K562 (cell line): ENCODE measurements at places on chromosomes 6 and 20. TPM values are rescaled to one million over a fixed set of nuclear protein-coding genes. Genes with fewer than 3 reads are reported as not detected.

Gene SPATS1
- total RNA-seq: not detected in 2 replicates

DNA sequence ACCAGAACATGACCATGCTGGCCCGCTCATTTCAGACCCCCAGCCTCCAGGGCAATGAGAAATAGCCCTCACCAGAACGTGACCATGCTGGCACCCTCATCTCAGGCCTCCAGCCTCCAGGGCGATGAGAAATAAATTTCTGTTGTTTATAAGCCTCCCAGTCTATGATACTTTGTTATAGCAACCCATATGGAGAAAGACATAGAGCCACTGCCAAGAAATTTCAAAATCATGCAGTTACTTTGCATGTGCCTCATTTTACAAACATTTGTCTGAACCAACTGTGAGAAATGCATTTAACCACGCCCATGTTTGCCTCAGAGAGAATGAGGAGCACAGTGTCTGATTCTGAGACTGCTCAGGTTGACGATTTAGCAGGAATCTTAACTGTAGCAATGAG lies 15.5 kb downstream of the CYP39A1 start:
- H3K4me1 ChIP-seq: no peaks in the 10 kb centered on the region
- H3K36me3 ChIP-seq: no peaks in the 10 kb centered on the region; the same call in 2 of the 3 replicates
- no peak overlapping the region for H3K4me3 ChIP-seq
- no peak for DNase-seq
- H3K27ac ChIP-seq: no peak overlapping the region

Gene CST5
- total RNA-seq: not detected in 2 replicates

Gene CCN6
- 0.47 TPM in 1 of 2 replicates, not detected in the other for total RNA-seq

GRCh38 chr6:140766999-140767398 lies 1365.7 kb upstream of the GJE1 start:
- no peak overlapping the region for H3K27ac ChIP-seq
- DNase-seq: no peak

DNA sequence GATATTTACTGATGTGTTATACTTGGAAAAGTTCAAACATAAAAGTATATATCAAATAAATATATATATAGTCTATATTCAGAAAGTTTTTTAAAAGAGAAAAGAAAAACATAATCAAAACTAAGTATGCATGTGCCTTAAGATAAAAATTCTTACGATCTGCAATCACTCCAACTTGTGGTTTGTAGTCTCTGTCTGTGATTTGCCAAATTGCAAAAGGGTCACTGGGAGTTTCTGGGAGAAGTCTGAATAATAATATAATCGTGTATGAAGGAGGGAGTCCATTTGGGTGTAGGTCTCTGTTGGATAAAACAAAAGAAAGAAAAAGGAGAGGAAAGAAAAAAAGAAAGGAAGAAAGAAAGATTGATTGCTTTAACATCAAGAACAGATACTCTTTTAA lies 92.4 kb downstream of the COL12A1 start:
- no peak for DNase-seq
- H3K27ac ChIP-seq: no peak overlapping the region
- no peaks in the 10 kb centered on the region for H3K36me3 ChIP-seq

GRCh38 chr20:46229478-46230105 lies 78.7 kb downstream of the CDH22 start:
- H3K4me3 ChIP-seq: no peak overlapping the region
- H3K27me3 ChIP-seq: peaks cover 17% of the 10 kb centered on the region
- H3K27ac ChIP-seq: no peak overlapping the region
- no peak for DNase-seq
- no peaks in the 10 kb centered on the region for H3K36me3 ChIP-seq
- no peaks in the 10 kb centered on the region; the same call in 2 of the 3 replicates for H3K4me1 ChIP-seq

Gene C6orf163
- 1.4 and 1.8 TPM in 2 replicates for total RNA-seq

DNA sequence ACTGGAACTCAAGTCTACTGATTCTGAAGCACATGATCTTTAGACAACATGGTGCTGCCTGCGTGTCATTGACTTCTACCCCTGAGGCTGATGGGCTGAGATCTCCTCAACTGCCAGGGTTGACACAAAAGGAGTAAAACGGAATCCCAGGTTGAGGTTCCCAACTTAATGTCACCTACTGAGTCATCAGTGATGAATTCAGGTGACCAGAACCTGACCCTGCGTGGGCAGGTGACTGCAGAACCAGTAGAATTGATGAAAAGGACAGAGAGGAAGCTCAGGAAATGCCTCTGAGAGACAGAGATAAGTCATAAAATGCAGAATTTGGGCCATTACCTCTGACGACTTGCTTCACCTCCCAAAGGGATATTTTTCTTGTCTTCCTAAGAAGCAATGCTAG lies 7.7 kb upstream of the KIZ start:
- no peak overlapping the region for H3K27ac ChIP-seq
- H3K4me1 ChIP-seq: no peaks in the 10 kb centered on the region; the same call in 2 of the 3 replicates
- no peak overlapping the region for H3K4me3 ChIP-seq
- no peaks in the 10 kb centered on the region for H3K36me3 ChIP-seq
- no peak for DNase-seq

GRCh38 chr6:20631549-20631924 lies 97.3 kb downstream of the CDKAL1 start:
- no peaks in the 10 kb centered on the region for H3K4me1 ChIP-seq
- DNase-seq: no peak
- H3K36me3 ChIP-seq: no peaks in the 10 kb centered on the region
- H3K27ac ChIP-seq: no peak overlapping the region
- no peaks in the 10 kb centered on the region for H3K27me3 ChIP-seq

DNA sequence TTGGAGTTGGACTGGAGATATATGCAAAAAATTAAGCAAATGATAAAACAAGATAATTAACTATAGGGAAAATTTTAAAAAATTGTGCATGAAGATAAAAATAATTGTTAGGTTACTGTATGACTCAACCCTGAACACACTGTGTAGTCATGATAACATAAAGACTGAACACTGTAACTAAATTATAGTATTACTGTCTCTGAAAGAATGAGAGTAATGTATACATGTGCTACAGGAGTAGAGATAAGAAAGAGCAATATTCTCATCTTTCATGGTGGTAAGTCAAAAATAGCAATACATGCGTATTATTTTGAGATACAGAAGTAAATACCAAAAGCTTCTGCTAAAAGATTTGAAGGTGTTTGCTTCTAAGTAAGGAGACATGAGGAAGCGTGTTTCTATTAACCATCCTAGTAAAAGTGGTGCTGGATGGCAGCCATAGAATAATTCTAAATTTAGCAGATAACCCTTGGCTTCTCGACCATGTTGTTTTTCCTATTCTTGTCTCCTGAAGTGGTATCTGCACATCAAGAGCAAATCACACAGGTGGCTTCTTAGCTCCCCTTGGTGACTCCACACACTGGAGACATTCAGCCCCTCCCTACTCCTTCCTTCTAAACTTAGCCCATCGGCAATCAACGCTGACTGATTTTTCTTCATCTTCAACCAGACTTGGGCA lies 390.6 kb upstream of the PLCB4 start:
- no peak overlapping the region for H3K27ac ChIP-seq
- no peaks in the 10 kb centered on the region for H3K36me3 ChIP-seq
- no peaks in the 10 kb centered on the region for H3K27me3 ChIP-seq
- no peak overlapping the region for H3K4me3 ChIP-seq

DNA sequence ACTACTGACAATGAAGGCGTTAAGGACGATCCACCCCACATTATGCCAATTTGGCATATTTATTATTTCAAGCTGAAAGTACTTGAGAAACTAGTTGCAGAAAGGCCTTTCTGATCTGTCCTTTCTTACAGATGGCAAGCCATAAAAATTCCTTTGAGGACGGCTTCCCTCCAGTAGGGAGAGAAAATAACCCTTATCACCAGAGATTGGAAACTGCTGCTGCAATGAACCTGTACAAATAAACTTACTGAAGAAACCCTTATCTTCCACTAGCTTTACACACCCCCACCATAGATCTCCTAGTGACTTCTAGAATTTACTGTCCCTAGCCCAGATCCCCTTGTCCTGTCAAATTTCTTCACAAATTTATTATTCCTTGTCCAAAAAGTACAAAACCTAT lies 105.2 kb downstream of the MAP7 start:
- H3K4me1 ChIP-seq: peaks cover 1% of the 10 kb centered on the region; the same call in 1 of the 3 replicates
- no peak overlapping the region for H3K4me3 ChIP-seq
- H3K36me3 ChIP-seq: no peaks in the 10 kb centered on the region
- no peak for DNase-seq
- H3K27me3 ChIP-seq: no peaks in the 10 kb centered on the region

DNA sequence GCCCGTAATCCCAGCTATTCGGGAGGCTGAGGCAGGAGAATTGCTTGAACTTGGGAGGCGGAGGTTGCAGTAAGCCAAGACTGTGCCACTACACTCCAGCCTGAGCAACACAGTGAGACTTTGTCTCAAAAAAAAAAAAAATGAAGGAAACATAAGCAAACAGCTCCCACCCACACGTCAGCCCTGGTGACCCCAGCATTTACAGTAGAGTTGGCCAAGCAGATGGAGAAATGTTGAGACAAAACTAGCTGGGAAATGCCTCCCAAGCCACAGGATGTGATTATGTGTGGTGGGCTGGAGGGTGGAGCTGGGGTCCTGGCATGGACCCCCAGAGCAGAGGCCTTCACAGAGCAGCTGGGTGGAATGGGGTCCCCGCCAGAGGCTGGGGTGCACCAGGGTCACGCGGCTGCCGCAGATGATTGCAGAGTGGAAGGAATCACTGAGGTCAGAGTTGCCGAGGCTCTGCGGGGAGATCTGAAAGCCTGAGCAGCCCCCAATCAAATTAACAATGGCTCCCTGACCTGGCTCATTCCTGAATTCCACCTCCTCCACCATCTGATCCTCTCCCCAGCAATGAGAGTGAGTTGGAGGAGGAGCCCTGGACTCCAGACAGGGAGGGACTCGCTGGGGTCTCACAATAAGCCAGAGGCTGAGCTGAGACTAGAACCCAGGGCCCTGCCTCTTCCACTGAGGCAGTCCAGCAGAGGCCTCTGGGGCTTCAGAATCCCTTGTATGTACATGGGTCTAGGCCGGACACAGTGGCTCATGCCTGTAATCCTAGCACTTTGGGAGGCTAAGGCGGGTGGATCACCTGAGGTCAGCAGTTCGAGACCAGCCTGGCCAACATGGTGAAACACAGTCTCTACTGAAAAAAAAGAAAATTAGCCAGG lies 34.7 kb upstream of the TGM2 start:
- no peaks in the 10 kb centered on the region for H3K36me3 ChIP-seq
- H3K4me3 ChIP-seq: no peak overlapping the region
- H3K27me3 ChIP-seq: peaks cover 23% of the 10 kb centered on the region
- peaks cover 13% of the 10 kb centered on the region for H3K4me1 ChIP-seq
- H3K27ac ChIP-seq: no peak overlapping the region

DNA sequence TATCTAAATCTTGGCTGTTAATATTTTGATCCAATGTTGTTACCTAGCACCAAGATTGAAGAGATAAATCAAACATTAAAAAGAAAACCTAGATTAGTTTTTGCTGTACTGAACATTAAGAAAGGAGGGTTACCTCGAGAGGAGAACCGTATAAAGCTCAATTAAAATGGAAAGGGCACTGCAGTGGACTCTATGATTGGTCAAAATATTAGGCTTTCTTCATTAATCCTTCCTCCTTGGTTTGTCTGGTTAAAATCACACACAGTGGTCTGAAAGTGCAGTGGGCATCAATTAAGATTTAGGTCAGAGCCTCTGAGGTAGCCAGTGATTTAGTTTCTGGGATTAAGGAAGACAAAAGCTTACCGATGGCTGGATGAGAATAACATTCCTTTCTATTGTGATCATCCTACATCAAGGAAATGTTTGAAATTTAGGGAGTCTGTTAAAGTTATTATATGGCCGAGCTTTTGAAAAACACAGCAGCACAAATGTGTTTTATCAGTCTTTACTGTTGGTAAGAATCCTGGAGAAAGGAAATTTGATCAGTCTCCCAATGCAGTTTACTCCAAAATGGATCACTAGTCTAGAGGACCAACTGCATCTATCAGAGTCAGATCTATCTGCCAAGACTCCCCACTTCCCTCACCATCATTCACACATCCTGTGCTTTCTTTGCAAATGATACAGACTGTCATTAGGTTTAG lies 134.6 kb upstream of the NEDD9 start:
- no peak for DNase-seq
- H3K27me3 ChIP-seq: peaks cover 10% of the 10 kb centered on the region
- H3K4me1 ChIP-seq: no peaks in the 10 kb centered on the region
- H3K27ac ChIP-seq: no peak overlapping the region
- H3K36me3 ChIP-seq: no peaks in the 10 kb centered on the region
- H3K4me3 ChIP-seq: no peak overlapping the region

- DNase-seq: peak; percentile 95
- peaks cover 43% of the 10 kb centered on the region for H3K36me3 ChIP-seq
- no peaks in the 10 kb centered on the region for H3K27me3 ChIP-seq
- peak overlapping the region; percentile 63 for H3K4me3 ChIP-seq
- peak overlapping the region; percentile 79; the same call in 1 of the 3 replicates for H3K27ac ChIP-seq
- peaks cover 81% of the 10 kb centered on the region for H3K4me1 ChIP-seq
Measured at GRCh38 chr6:33317419-33317668, 200 bp downstream of the ZBTB22 start.

DNA sequence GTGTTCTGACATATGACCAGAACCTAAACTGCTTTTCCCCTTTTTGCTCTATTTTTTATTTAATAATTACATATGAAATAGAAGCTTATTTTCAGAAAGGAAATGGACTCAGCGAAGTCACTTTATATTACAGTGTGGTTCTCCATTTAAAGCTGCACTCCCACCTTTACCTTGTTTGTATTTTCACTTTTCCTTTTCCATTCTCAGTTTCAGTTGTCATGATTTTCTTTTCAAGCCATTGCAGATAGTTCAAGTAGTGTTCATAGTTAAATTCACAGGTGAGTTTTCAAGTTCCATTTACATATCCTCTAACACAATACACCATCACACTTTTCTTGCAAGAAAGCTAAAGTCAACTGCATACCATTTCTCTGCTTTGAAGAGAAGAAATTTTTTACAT lies 400.2 kb downstream of the HACE1 start:
- H3K36me3 ChIP-seq: no peaks in the 10 kb centered on the region
- no peak for DNase-seq
- no peaks in the 10 kb centered on the region for H3K4me1 ChIP-seq

Gene ANKRD66
- not detected in 2 replicates for total RNA-seq

DNA sequence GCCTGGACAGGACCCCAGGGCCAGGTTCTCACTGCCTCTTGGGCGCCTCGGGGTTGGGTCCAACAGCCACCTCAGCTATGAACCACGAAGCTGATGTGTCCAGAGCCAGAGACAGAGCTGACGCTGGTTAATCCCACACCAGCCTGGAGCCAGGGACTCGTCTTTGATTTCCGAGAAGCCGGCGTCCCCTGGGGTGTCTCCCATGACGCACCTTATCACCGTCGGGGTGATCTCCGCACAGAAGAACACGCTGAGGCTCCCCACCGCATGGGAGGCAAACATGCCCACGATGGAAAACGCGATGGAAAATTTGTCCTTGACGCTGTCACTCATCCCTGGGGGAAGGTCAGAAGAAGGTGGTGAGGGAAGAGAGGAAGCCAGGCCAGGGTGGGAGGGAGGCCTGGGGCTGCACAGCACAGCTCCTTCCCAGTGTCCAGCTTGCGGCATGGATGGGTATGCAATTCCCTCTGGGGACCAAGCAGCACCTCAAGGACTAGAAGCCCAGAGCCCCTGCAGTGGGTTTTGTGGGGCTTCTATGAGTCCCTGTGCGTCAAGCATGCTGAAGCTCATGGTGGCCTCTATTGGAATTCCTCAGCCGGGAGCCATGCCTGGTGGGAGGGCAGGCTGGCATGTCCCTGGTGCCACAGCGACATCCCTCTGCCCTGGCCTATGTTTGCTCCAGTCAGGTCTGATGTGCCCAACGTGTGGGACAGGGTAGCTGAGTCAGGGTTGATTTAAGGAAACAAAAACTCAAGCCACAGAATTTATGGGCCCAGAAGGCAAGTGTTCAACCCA lies 25.1 kb downstream of the PSMG4 start:
- no peak for DNase-seq
- H3K4me3 ChIP-seq: no peak overlapping the region
- no peaks in the 10 kb centered on the region for H3K36me3 ChIP-seq
- H3K4me1 ChIP-seq: peaks cover 11% of the 10 kb centered on the region

GRCh38 chr6:56756791-56757587 lies 114.3 kb upstream of the DST start:
- H3K27ac ChIP-seq: no peak overlapping the region
- H3K4me1 ChIP-seq: no peaks in the 10 kb centered on the region
- no peaks in the 10 kb centered on the region for H3K27me3 ChIP-seq
- H3K36me3 ChIP-seq: no peaks in the 10 kb centered on the region
- no peak overlapping the region for H3K4me3 ChIP-seq
